Vein endothelial cell (primary cell): ENCODE measurements at places on chromosomes 3 and 15. TPM values are rescaled to one million over a fixed set of nuclear protein-coding genes. Genes with fewer than 3 reads are reported as not detected.

Gene TMEM266
- total RNA-seq, result under 0.01 TPM in 1 of 2 replicates, not detected in the other

Gene NRG4
- total RNA-seq, result not detected in 2 replicates

Gene ARGFX
- total RNA-seq, result not detected in 2 replicates

Gene ITIH1
- total RNA-seq, result not detected in 2 replicates

Gene ANKRD34C
- not detected in 2 replicates for total RNA-seq
